ENCODE measurements at places on chromosomes 7 and 10. TPM values are rescaled to one million over a fixed set of nuclear protein-coding genes. Genes with fewer than 3 reads are reported as not detected.

The AKR1C4 gene
- not detected for total RNA-seq

DNA sequence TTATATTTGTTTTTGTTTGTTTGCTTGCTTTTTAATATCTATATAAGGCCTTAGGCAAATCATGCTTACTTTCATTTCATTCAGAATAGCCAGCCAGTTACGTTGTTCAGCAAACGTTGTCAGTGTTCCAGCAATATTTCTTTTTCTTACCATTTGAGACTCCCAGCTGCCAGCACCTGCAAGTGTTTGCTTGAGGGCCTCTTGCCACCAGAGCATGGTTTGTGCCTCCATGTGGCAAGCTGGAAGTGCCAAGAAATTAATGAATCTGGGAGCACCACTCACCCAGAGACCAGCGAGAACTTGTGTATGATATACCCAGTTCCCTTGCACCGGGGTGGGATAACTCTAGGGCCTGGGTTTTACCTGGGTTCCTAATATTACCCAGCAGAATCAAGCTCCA, 177.1 kb upstream of the CSTF2T start:
- DNase-seq = no peak

DNA sequence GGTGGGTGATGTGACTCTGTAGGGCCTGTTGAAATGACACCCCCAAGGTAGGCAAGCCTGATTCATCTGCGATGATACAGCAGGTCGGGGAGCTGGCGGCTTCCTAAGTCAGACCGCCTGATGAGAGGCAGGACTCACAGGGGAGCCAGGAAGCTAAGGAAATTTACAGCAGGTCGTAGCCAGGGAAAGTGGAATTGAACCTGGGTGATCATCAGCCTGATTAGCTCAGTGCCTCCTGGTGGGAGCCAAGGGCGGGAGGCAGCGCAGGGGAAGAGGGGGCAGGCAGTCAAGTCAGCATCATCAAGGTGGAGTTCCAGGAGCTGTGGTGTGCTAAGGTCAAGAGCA, 18.5 kb upstream of the TRIM56 start:
- DNase-seq = no peak

DNA sequence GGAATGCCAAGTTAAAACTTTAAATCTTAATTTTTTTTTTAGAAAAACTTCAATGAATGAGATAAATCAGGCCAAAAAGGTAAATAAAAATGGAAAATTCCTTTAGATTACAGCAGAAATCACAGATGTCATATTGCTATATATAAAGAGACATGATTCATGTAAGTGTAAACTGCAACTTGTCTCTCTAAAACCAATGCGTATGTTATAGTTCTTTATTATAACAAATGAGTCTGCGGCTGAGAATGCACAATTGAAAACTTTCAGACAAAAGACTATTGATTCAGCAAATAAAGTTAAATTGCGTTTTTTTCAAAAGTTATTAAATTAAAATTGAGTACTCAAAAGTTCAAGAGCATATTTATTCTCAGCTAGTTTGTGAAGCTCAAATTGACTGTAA, 425.3 kb downstream of the PARD3 start:
- no peak for DNase-seq

- DNase-seq = no peak
These were observed 58.7 kb upstream of the PRPS1L1 start for GRCh38 chr7:18086165-18087025.

DNA sequence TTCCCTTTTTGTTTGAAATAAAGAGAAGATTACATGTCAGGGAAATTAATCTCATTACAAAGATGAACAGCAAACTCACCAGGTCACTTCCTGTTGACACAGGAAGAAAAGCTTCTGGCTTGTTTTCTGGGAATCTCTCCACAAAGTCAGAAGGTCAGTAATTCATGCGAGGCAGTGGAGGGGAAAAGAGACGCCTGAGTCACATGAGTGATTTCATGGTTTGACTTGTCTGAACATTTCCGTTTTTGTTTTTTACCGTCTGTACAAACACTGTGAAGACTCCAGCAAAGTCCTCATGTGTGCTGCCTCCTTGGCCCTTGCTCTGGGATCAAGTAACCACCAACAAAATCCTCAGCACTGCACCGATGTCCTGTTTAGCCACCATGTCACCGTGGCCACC, 2.5 kb upstream of the HABP2 start:
- no peak for DNase-seq

The SPACDR gene
- total RNA-seq = 0.96 TPM
